ENCODE measurements at places on chromosomes 5 and 9. TPM values are rescaled to one million over a fixed set of nuclear protein-coding genes. Genes with fewer than 3 reads are reported as not detected.

DNA sequence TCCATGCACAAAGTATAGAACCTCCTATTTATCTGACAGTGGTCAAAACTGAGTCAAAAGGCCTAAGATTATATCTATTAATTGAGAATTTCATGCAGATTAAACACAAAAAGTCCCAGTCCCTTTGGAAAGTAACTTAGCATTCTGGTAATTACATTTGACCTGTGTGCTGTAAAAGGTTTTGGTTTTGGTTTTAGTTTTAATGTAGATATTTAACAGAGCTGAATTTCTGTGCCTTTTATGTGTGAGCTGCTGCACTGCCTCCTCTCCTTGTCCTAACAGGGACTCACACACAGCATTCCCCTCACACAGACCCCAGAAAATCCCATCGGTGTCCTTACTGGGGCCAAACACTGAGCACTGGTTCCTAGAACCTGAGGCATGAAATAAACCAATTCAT, 31.0 kb upstream of the FSD1L start:
- DNase-seq, result no peak

TMEM215 gene
- total RNA-seq, result not detected

DNA sequence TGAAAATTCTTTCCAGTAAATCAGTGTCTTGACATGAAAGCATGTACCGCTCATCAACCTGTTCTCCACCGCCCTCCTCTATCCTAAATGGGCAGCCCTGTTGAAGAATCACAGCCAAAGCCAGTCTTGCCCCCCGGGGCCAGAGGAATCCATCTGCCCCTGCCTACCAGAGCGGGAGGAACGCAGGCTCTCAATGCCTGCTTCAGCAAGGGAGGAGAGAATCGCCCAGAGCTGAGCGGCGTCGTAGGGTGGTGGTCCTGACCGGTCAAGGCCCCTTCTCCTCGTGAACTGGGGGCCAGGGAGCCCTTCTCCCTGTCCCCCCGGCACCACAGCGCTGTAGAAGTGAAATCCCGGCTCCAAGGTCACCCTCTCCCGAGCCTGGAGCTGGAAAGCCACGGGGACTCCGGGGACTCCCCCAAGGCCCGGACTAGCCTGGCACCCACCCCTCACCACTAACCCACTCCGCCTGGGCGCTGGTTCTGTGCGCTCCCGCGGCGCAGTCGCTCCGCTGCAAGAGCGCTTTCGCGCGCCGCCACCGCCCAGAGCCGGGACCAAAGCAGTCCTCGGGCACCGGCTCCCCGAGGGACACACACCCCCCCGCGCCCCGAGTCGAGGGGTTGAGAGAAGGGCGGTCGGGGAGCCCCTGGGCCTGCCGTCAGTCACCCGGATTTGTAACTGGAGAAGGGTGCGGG, 718 bp upstream of the TMEM215 start:
- DNase-seq, result no peak

S1PR3 gene
- 2.1 TPM for total RNA-seq

DNA sequence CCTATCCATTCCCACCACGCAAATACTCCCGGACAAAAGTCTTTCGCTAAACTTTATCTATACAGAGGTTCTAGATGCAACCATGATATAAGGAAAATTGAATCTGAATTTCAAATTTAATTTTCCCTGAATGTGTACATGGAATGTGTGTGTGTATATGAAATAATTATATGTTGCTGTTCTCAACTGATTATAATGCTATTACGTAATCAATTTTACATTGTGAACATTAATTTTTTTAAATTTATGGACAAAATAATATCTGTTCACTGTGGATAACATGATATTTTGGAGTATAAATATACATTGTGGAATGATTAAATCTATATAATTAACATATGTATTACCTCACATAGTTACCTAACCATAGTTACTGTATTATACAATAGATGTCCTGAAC, 1250.6 kb downstream of the EFNA5 start:
- DNase-seq, result no peak

DNA sequence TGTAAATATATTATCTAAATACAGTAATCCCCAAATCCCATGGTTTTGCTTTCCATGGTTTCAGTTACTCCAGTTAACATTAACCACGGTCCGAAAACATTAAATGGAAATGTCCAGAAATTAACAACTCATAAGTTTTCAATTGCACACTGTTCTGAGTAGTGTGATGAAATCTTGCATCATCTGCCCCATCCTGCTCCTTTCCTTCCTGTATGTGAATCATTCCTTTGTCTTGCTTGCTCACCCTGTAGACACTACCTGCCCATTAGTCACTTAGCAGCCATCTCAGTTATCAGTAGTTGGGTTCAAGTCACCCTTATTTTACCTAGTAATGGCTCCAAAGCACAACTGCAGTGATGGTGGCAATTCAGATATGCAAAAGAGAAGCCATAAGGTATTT, 1568.5 kb upstream of the WWC1 start:
- no peak for DNase-seq

DNA sequence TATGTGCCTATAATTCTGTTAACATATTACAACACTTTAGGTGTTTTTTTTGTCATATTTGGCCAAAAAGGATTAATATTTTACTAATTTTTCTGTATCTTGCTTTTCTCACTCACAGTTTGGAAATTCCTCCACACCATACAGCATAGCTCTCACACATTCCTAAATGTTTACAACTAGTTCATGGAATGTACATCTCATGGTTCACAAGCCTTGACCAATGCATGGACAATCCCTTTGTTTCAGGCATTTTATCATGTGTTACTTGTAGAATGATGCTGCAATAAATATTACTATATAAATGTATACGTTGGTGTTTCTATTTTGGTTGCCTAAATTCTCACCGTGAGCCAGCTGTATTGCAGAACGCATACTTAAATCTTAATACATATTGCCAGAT, 80.5 kb upstream of the SPATA31C2 start:
- no peak for DNase-seq

SYK gene
- total RNA-seq, result not detected

DNA sequence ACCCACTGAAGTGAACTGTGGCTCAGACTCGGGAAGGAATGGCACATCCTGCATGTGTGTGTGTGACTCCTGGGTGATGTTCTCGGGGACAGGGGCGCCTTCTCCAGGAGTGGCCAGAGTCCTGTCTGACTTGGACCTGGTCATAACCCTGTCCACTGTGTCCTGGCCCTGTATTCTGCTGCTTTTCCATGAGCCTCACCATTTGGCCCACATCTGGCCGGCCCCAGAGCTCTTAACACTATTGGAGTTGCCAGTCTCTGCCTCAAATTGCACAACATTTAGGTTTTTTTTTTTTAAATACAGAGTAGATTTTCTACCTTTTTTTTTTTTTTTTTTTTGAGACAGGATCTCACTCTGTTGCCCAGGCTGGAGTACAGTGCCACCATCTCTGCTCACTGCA, 278.3 kb upstream of the TUT7 start:
- peak; percentile 53 for DNase-seq

DNA sequence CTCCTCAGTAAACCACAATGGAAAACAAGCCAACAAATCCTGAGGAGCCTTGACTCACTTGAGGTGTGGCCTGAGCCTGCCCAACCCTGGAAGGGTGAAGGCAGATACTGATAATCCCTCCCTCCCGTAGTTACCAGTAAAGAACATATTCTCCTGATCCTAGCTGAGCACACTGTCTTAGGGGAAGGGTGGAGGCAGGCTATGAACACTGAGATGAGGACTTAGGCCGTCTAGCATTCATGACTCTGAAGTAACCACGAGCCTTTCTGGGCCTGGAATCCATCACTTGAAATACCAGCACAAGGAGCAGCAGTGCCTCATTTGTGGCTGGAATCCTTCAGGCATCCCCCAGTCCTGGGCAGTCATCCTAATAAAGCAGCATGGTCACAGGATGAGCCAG, 124.5 kb upstream of the PRLR start:
- no peak for DNase-seq

CCNI2 gene
- not detected for total RNA-seq

GRCh38 chr5:124724357-124725039, 21.9 kb downstream of the ZNF608 start:
- DNase-seq, result no peak
